ENCODE measurements at places on chromosomes 3 and 15. TPM values are rescaled to one million over a fixed set of nuclear protein-coding genes. Genes with fewer than 3 reads are reported as not detected.

DNA sequence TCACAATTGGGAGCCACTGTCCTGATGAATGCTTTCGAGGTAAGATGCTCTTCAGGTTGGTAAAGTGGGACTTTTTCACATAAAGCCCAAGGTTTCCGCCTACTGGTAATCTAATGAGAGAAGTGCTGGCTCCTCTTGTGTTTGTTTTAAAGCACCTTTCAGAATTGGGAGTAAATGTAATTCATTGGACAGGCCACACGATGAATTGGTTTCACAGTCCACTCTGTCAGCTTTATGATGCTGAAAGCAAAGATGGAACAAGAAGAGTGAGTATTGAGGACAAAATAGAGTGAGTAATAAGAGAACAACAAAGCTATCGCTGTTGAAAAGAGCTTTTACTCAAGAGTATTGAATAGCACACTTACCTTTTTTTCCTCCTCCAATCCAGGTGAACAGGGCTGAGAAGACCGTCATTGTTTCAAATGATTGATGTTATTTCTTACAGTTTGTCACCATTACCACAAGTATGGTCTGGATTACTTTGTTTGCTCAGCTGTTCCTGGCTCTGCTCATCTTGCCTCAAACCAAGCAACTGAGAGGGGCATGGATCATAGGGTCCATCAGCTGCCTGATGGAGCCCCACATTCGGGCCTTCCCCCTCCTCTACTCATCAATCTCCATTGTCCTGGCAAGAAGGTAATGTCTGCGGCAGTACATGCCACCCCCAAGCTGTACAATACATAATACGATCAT is 136.1 kb upstream of the CNTN4 start:
- H3K27ac ChIP-seq, result no peak overlapping the region
- H3K4me1 ChIP-seq, result no peaks in the 10 kb centered on the region
- DNase-seq, result no peak
- H3K36me3 ChIP-seq, result no peaks in the 10 kb centered on the region

GRCh38 chr15:89627256-89627970 is 27.9 kb downstream of the KIF7 start:
- H3K27ac ChIP-seq, result no peak overlapping the region
- peaks cover 89% of the 10 kb centered on the region for H3K36me3 ChIP-seq
- H3K4me3 ChIP-seq, result no peak overlapping the region
- H3K4me1 ChIP-seq, result no peaks in the 10 kb centered on the region

FHIT gene
- 4.9 TPM for polyA plus RNA-seq

DNA sequence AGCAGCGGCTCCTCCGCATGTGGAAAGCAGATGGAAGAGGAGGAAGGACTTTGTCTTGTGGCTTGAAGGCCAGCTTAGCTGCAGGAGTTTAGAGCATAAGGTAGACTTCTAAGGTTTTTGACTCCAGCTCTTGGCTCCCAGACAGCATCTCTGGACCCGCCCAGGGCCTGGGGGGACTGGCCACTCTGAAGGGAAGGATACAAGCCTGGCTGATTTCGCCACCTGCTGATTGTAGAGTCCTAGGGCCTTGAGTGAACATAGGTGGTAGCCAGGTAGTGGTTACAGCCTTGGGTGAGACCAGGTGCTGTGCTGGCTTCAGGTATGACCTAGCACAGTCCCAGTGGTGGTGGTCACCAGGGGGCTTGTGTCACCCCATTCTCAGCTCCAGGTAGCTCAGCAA is 48.4 kb upstream of the RPL35A start:
- no peak overlapping the region for H3K4me3 ChIP-seq
- no peak overlapping the region for H3K27ac ChIP-seq
- H3K27me3 ChIP-seq, result no peaks in the 10 kb centered on the region
- H3K4me1 ChIP-seq, result no peaks in the 10 kb centered on the region

DNA sequence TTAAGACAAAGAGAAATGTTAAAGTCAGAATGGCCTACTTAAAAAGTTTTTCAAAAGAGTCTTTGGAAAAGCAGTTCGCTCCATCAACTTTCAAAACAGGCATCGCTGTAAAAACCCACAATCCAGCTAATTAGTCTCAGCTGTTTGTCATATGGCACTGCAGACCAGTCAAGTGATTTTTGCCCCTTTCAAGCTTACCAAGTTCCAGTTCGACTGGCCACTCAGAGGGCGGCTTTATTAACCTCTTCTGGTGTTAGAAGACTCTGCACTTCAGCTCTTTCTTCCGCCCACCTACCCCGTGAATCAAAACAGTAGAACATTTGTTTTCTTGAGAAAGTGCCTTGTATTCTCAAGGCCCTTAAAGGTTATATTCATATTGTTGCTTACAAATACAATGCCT is 19.3 kb downstream of the RAB27A start:
- no peak for DNase-seq
- H3K27me3 ChIP-seq, result no peaks in the 10 kb centered on the region
- no peaks in the 10 kb centered on the region for H3K36me3 ChIP-seq
- no peak overlapping the region for H3K4me3 ChIP-seq
- no peak overlapping the region for H3K27ac ChIP-seq

DNA sequence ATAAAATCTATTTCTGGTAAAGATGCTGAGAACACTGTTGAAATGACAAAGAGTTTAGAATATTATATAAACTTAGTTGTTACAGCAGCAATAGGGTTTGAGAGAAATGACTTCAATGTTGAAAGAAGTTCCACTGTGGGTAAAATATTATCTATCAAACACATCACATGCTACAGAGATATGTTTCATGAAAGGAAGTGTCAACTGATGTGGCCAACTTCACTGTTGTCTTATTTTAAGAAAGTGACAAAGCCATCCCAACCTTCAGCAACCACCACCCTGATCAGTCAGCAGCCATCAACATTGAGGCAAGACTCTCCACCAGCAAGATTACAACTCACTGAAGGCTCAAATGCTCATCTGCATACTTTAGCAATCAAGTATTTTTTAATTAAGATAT is 20.2 kb downstream of the TMEM39A start:
- DNase-seq, result no peak
- no peaks in the 10 kb centered on the region for H3K27me3 ChIP-seq
- no peaks in the 10 kb centered on the region for H3K4me1 ChIP-seq
- peaks cover 62% of the 10 kb centered on the region for H3K36me3 ChIP-seq
- no peak overlapping the region for H3K4me3 ChIP-seq

GAP43 gene
- not detected for polyA plus RNA-seq

DNA sequence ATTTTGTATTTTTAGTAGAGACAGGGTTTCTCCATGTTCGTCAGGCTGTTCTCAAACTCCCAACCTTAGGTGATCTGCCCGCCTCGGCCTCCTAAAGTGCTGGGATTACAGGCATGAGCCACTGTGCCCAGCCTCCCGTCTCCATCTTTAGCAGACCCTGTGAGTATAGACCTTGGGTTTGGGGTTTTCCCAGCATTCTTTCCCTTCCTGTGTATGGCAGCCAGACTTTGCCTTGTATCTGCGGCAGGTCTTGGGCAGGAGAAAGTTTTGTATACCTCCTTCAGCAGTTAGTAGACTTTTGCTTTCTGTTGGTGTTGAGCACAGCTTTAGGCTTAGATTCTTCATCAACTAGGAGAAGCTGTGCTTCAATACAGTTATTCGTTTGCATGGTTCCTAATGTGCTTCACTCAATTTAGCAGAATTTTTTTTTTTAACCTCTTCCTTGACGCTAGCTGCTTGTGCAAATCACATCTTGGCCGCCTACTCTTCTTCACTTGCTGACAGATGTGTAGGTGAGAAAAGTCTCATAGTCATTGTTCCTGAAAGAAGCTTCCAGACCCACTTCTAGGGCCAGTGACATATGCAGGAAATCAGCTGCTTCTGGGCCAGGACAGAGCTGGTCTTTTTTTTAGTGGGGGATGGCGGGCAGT is 38.4 kb downstream of the MAP2K1 start:
- no peak overlapping the region for H3K27ac ChIP-seq
- H3K4me1 ChIP-seq, result no peaks in the 10 kb centered on the region
- no peak overlapping the region for H3K4me3 ChIP-seq
- H3K27me3 ChIP-seq, result no peaks in the 10 kb centered on the region
- no peak for DNase-seq

FBXO40 gene
- not detected for polyA plus RNA-seq

DNA sequence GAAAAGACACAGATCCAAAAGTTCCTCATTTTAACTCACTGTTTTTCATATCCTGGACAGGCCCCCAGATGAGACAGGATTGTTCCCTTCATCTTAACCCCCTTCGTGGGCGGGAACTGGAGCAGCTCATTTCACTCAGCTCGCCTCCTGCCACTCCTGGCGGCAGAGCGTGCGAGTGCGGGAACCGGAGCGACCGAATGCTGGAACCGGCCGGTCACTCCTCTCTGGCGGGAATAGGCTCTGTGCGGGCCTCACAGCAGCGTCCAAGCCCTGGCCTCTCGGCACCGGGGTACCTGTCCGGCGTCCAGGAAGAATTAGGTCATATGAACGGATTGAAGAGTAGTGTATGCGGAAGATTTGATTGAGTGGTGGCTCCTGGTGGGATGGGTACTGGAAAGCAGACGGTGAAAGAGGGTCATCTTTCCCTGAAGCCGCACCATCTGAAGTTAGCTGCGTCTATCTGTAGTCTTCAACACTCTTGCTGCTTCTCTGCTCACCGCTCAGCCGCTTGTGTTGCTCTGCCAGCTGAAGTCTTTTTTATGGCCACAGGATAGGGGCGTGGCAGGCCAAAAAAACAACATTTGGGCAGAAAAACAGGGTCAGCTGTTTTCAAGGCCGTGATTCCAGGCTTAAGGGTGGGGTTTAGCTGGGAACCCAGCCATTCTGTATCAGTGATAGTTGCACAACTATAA is 42.3 kb upstream of the FXR1 start:
- H3K27me3 ChIP-seq, result no peaks in the 10 kb centered on the region
- no peak overlapping the region for H3K4me3 ChIP-seq
- H3K36me3 ChIP-seq, result no peaks in the 10 kb centered on the region
- H3K4me1 ChIP-seq, result no peaks in the 10 kb centered on the region

DNA sequence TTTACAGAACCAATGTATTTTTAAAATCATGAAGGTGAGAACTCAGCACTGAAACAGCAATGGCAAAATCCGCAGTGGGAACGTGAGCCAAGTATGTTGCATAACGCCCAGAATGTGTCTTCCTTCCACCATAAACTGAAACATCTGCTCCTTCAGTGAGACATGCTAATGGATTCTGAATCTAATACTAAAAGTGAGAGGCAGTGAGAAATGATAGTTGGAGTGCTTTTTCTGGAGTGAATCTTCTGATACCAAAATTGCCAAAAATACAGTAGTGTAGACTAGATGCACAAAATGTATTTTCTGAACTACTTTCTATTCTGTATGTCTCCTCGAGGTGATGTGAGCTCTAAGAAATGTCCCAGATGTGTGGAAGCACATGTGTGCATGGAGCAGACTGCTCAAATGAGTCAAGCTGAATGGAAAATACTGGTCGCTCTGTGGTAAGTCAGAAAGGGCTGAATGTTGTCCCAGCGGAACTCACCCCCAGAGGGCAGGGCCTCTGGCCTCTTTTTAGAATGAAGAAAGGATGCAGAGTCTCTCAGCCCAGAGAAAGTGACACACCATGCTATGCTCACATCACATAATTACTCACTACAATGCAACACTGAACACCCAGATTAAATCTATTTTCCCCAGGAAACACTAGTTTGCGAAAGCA is 73.0 kb downstream of the ATP10A start:
- H3K36me3 ChIP-seq, result no peaks in the 10 kb centered on the region
- H3K4me3 ChIP-seq, result no peak overlapping the region
- H3K4me1 ChIP-seq, result peaks cover 21% of the 10 kb centered on the region
- no peak overlapping the region for H3K27ac ChIP-seq
- no peak for DNase-seq

DNA sequence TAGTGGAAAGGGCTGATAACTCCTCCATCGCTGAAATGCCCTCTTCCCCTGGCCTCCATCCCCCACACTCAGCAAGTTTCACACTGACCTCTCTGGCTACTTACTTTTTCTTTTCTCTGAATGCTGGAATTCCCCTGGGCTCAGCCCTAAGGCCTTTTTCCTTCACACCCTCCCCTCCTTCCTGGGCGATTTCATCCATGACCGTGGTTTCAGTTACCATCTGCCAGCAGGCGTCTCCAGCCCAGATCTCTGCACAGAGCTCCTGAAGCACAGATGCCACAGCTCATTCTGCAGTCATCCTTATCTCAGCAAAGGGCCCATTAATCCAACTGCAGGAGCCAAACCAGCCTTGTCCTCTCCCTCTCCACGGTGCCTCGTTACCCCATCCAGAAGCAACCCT is 114.0 kb downstream of the RFTN1 start:
- no peak overlapping the region for H3K4me3 ChIP-seq
- H3K27me3 ChIP-seq, result no peaks in the 10 kb centered on the region
- DNase-seq, result no peak
- H3K4me1 ChIP-seq, result no peaks in the 10 kb centered on the region
- H3K27ac ChIP-seq, result no peak overlapping the region
- no peaks in the 10 kb centered on the region for H3K36me3 ChIP-seq

- no peak overlapping the region for H3K27ac ChIP-seq
- no peak for DNase-seq
- H3K4me3 ChIP-seq, result no peak overlapping the region
- no peaks in the 10 kb centered on the region for H3K36me3 ChIP-seq
- H3K4me1 ChIP-seq, result no peaks in the 10 kb centered on the region
Measured at GRCh38 chr3:84194029-84194428, 764.8 kb upstream of the CADM2 start.

DNA sequence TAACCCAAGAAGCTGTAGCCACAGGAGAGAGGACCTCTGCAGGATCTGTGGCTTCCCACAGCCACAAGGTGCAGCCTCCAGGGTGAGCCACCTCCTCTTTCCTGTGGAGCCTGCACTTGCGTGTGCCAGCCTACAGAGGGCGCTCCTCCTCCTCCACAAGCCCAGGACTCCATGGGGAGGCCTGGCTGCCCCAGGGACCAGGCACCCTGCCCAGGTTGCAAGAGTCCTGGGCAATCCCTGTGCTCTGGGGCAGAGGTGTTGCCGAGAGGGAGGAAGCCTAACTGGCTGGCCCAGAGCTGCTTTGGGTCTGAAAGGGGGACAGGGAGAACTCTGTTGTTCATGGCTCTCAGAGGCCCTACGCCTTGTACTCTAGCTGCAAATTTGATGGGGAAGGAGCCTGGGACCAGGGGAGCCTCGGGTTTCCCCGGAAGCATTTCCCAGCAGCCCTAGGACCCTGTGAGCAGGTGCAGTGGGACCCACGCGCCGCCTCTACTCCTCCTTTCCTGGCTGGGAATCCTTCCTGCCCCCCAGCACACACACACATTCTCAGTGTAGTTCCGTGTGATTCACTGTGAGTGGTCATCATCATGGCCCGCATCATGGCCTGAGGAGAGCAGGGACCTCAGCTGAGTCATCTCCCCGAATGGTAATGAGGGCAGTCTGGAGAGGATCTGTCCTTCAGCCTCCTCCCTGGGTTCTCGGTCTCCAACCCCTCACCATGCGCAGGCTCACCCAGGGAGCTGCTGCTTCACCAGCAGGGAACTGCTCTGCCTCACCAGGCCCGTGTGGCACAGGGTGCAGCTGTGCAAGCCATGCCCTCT is 24.3 kb downstream of the TBC1D21 start:
- no peaks in the 10 kb centered on the region for H3K27me3 ChIP-seq
- H3K4me3 ChIP-seq, result no peak overlapping the region
- no peak overlapping the region for H3K27ac ChIP-seq
- DNase-seq, result peak; percentile 25
- no peaks in the 10 kb centered on the region for H3K4me1 ChIP-seq
- no peaks in the 10 kb centered on the region for H3K36me3 ChIP-seq

GRCh38 chr3:43647331-43648166 is 25.7 kb upstream of the ANO10 start:
- H3K27me3 ChIP-seq, result no peaks in the 10 kb centered on the region
- H3K4me3 ChIP-seq, result no peak overlapping the region

All from HepG2 (cell line).